ENCODE measurements at places on chromosomes 5 and 9.

- DNase-seq = no peak
Observed at GRCh38 chr9:136670576-136671253, 8.0 kb downstream of the EGFL7 start.

DNA sequence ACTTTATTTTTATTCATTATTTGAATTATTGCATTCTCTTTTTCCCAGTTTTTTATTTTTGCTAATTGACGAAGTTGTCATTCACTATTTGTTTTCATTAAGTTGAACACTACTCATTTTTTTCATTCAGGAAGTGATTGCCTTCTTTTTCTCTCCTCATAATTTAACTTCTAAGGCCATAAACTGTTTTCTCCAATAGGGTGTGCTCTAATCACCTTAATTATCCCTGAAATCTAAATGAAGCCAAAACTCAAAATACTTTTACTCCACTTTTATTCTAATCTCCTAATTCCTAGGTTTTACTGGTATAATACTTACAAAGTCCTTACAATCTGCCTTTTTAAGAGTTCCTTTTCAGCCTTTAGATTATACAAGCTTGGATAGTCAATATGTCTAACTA is 2.9 kb upstream of the OR13C2 start:
- DNase-seq = no peak

GRCh38 chr9:28365728-28366127 is 792.4 kb upstream of the C9orf72 start:
- no peak for DNase-seq

GRCh38 chr5:150154618-150155128 is 972 bp downstream of the PDGFRB start:
- no peak for DNase-seq

DNA sequence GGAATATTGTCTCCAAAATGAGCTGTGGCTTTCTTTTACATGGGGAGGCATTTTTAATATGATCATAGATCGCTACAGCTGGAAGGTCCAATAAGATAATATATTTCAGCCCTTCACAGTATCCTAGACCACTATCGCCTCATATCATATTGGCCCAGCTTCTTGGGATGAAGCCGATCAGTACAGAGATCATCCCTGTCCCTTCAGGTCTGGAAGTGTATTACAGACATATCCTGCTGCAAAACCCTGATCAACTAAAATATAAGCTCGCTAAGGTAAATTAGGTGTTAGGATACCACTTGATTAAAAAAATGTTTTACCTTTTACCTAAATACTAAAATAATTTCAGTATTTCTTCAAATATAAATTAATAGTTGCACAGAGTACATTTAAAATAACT is 41.7 kb downstream of the JAKMIP2 start:
- DNase-seq = no peak

DNA sequence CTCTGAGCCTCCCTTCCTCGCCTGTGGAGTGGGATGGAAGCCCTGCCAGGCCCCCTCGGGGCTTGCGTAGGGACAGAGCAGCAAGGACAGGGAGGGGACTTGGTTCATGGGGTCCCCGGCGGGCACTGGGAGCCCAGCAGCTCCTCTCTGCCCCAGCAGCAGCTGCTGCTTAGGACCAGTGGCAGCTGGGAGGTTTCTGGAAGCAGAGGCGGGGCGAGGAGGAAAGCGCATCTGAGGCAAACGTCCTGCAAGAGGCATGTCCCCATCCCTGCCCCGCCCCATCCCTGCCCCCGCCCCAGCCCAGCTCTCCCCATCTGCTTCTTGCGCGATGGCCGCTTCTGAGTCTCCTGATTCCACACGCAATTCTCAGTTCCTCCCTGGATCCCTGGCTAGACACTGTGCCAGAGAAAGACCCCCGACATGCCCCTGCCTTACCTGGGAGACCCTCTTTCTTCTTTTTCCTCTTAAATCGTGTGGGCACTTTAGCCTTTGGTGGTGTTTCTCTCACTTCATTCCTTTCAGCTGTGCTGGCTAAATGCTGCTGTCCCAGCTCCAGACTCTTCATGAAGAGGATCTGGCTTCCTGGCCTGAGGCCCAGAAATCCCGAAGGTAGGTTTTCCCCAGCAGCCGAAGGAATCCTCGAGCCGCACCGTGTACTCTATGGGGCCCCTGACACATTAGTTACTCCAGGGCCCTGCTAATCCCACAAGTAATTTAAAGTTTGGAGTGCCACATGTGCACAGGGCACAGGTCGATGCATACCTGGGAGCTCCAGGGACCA is 4.4 kb upstream of the OR2S2 start:
- DNase-seq = no peak

DNA sequence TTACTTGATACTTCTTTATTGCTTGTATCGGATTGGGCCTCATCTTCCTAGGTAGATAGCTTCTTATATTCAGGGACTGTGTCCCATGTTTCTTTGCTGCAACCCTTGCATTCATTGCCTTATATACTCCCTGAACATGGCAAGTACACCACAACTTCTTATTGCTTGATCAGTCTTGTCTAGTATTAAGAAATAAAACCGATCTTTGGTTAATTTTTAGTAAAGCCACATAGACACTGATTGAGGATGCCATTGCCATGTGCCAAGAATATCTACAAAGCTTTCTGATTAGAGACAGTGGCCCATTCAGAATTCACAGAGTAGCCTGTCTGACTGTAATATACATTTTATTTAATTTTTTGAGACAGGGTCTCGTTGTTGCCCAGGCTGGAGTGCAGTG is 34.7 kb upstream of the ANKRD55 start:
- DNase-seq = no peak

GRCh38 chr9:112200711-112201110 is 25.6 kb upstream of the SUSD1 start:
- DNase-seq = no peak

DNA sequence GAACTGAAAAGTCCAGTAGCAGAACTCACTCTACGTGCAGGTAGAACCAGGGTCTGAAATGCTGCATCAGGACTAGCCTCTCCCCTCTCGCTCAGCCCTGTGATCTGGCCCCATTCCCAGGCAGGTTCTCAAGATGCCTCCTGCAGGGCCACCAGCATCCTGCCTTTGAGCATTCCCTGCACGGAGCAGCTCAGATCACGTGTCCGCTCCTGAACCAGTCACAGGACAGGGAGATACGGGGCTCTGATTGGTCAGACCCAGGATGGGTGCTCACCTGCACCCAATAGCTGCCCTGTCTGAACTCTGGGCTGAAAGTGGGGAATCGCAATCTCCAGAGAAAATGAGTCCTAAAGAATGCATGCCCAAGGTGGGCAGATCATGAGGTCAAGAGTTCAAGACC is 50.8 kb downstream of the NEURL1B start:
- no peak for DNase-seq

DNA sequence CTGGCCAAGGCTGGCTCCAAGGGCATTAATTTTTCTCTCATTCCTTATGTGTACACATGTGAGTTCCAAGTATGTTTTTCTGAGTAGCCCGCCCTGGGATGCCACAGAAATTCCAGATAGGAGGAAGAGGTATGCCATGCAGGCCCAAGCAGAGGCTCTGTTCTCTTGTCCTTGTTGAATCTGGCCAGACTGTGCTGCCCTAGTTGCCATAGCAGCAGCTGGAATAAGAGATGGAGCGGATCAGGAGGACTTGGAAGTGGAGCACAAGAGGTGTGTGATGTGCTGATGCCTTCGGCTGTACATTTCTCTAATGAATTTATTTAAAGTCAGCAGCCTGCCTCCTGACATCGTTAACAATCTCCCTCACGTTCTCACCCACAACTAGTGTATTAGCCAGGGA is 235.6 kb upstream of the RPS23 start:
- DNase-seq = no peak

GRCh38 chr9:116271340-116271739 is 117.7 kb downstream of the PAPPA start:
- no peak for DNase-seq

DNA sequence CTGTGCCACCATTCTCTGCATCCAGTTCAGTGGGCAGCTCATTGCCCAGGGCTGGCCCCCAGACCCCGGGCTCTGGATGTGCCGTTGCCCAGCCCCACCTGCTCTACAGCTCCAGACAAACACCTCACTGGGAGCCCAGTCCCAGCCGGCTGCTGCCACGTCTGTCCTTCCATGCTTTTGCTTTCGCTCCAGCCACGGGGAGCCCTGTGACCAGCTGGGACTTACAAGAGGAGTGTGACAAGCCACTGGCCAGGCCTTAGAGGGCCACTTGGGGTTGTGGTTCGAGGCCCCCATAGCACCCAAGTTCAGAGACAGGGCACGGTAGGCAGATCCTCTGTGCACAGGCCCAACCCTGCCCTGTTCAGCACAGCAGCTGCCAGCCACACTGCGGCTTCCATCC is 142.0 kb downstream of the ADAMTS2 start:
- no peak for DNase-seq

DNA sequence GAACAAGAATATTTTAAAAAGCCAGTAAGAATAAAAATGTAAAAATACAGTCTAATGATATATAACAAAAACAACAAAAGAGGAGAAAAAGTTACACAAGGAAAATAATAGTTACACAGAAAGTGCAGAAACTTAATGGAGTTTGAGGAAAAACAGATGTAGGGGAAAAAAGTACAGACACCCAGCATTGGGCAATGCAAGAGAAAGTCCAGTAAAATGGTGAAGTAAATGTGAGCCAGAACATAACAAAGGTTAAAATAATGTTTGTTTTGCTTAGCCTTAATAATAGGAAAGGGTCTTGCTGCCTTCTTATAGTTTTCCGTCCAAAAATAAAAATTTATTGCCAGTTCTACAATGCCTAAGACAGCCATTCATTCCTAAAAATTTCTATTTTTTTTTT is 364.2 kb downstream of the NNT start:
- DNase-seq = no peak

- DNase-seq = no peak
Observed at GRCh38 chr9:90878562-90878961, 76.9 kb downstream of the SYK start.

GRCh38 chr9:113734826-113735225 is 141.3 kb upstream of the ZNF618 start:
- DNase-seq = no peak

- peak; percentile 67 for DNase-seq
Observed at GRCh38 chr5:172713113-172713808, 57.7 kb downstream of the DUSP1 start.

DNA sequence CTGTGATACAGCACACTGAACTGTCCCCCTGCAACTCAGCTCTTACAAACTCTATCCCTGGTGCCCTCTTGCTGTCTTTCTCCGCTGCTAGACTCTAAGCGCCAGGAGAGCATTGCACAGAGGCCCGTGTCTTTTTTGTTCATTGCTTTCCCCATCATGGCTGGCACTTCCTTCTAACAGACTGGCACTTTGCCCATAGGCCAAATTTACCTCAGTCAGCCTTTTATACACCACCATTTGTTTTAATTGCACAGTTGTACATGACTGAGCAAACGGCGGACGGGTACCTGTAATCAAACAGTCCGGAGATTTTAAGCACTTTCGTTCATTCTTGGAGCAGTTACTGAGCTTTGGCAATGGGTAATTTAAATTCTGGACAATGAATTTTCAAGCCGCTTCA is 102.2 kb upstream of the CLINT1 start:
- no peak for DNase-seq

DNA sequence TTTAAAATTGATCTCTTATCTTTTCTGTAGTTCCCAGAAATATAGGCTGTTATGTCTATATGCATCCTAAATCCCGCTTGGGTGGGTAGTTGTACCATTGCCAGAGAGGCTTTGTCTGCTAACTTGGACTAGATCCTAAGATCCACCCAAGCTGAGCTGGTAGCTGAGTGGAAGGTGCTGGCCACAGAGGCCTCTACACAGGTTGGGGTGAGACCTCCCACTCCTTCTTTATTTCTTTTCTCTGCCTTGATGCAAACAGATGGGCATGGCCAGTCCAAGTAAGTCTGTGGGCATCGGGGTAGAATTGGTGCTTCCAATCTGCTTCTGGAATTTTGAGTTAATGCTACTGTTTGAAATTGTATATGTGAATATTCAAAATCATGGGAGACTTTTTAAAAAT is 14.4 kb upstream of the GADD45G start:
- DNase-seq = no peak

- DNase-seq = no peak
Observed at GRCh38 chr5:150227606-150228273, 37.9 kb downstream of the SLC6A7 start.

DNA sequence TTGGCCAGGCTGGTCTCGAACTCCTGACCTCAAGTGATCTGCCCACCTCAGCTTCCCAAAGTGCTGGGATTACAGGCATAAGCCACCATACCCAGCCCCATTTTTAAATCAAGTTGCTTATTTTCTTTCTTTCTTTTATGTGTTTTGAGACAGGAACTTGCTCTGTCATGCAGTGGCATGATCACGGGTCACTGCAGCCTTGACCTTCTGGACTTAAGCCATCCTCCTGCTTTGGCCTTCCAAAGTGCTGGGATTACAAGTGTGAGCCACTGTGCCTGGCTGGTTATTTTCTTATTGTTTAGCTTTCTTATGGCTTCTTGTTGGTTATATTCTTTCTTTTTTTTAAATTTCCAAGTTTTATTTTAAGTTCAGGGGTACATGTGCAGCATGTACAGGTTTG is 79.7 kb upstream of the C5orf63 start:
- DNase-seq = no peak

GRCh38 chr5:81779125-81779915 is 28.4 kb upstream of the SSBP2 start:
- DNase-seq = no peak

GRCh38 chr5:176405656-176406435 is 10.5 kb downstream of the CLTB start:
- DNase-seq = no peak

DNA sequence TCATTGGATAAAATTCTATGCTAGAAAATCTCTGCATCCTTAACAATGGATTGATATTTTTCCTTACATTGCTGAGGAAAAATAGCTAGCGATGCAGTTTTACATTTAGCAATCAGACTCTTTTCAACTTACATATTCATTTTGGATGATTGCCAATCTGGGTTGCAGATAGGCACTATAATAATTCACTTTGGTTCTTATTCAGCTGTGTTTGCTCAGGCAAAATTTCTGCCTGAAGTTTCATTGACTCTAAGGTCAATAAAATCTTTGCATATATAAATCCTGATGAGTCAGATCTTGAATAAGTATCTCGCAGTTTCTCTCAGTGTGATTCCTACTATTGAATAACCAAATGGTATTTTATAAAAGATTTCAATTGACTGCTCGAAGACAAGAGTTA is 1105.8 kb downstream of the CDH18 start:
- no peak for DNase-seq

DNA sequence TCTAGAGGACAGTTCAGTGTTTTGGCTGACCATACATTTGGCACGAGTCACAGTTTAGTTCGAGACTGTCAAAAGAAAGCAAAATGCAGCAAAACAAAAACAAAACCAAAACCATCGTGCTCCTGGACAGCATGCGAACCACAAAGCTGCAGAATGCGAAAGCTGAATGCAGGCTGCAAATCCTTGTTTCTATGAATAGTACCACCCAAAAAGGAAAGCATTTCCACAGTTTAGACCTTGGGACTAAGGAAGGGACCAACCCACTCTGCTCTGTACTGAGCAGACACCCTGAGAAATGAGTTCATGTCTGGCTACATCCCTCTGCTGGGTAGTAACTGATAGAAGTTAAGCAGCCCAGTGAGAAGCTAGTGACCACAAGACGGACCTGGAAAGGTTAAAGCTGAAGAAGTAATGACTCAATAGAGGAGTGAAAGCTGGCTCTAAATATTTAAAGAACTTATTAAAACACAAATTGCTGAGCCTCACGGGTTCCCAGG is 3.9 kb downstream of the GCNT4 start:
- DNase-seq = no peak

Measured in stimulated activated naive CD4-positive, alpha-beta T cell (primary cell).